ENCODE measurements at places on chromosomes 6 and 20.

GRCh38 chr6:41199552-41200246, 1.2 kb downstream of the TREML2 start:
- no peak overlapping the region for H3K4me3 ChIP-seq
- peak overlapping the region; percentile 13 for H3K27ac ChIP-seq
- DNase-seq = no peak
- no peaks in the 10 kb centered on the region for H3K27me3 ChIP-seq
- no peaks in the 10 kb centered on the region for H3K36me3 ChIP-seq

GRCh38 chr6:146028851-146029572, at the start of gene GRM1:
Gene GRM1 (plus strand): TSS chr6:146029062. CDS start chr6:146029518, 456 bp downstream.
- H3K4me3 ChIP-seq = no peak within 1 kb of the TSS
- H3K27me3 ChIP-seq = peaks cover 11% of the 10 kb centered on the region
- DNase-seq = no peak
- H3K36me3 ChIP-seq = no peaks in the 10 kb centered on the region
- no peak within 1 kb of the TSS for H3K27ac ChIP-seq

- H3K27me3 ChIP-seq = no peaks in the 10 kb centered on the region
- no peak overlapping the region for H3K27ac ChIP-seq
- H3K36me3 ChIP-seq = no peaks in the 10 kb centered on the region
- no peak for DNase-seq
Observed at GRCh38 chr20:3707508-3707899, 4.9 kb downstream of the SIGLEC1 start.

- no peak for DNase-seq
- no peak overlapping the region for H3K4me3 ChIP-seq
- no peaks in the 10 kb centered on the region for H3K36me3 ChIP-seq
- H3K27me3 ChIP-seq = no peaks in the 10 kb centered on the region
Observed at GRCh38 chr20:12557224-12557623, 451.5 kb upstream of the SPTLC3 start.

DNA sequence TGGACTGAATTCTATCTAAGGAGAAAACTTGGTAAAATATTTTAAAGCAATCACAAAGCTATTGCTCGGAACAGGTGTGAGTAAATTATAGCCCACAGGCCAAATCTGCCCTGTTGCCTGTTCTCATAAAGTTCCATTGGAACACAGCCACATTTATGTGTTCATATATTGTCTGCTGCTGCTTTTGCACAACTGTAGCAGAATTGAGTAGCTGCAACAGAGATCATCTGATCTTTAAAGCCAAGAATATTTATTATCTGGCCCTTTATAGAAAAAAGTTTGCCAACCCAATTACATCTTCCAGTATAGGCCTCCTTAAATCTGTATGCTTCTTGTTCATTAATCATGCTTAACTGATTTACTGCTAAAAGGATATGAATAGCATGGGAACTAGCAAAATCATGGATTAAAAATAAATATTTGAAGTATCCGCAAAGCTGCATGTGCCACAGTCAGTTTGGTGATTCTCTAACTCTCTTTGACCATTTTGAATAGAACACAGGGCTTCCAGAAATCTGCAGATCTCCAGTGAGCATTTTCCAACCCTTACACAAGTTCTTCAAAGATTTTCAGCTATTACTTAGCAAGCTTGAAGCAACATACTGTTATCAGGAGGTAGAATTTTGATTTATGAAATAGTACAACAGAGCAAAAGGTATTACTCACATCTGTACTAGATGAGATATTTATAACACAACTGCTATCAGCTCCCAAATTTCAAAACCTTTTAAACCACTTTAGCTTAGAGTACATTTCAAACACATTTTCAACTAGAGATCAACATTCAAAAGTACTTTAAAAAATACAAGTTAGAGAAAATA, 312.6 kb upstream of the ID4 start:
- no peak overlapping the region for H3K27ac ChIP-seq
- no peaks in the 10 kb centered on the region for H3K36me3 ChIP-seq
- no peak for DNase-seq
- no peak overlapping the region for H3K4me3 ChIP-seq
- no peaks in the 10 kb centered on the region for H3K4me1 ChIP-seq

GRCh38 chr6:37047346-37047688, 41.9 kb downstream of the FGD2 start:
- no peak overlapping the region for H3K27ac ChIP-seq
- H3K27me3 ChIP-seq = no peaks in the 10 kb centered on the region
- no peak for DNase-seq
- peaks cover 53% of the 10 kb centered on the region for H3K4me1 ChIP-seq
- H3K36me3 ChIP-seq = no peaks in the 10 kb centered on the region
